ENCODE measurements at places on chromosomes 12 and 14.

GRCh38 chr12:9751204-9752144 lies 9.2 kb downstream of the CD69 start:
- DNase-seq: no peak

DNA sequence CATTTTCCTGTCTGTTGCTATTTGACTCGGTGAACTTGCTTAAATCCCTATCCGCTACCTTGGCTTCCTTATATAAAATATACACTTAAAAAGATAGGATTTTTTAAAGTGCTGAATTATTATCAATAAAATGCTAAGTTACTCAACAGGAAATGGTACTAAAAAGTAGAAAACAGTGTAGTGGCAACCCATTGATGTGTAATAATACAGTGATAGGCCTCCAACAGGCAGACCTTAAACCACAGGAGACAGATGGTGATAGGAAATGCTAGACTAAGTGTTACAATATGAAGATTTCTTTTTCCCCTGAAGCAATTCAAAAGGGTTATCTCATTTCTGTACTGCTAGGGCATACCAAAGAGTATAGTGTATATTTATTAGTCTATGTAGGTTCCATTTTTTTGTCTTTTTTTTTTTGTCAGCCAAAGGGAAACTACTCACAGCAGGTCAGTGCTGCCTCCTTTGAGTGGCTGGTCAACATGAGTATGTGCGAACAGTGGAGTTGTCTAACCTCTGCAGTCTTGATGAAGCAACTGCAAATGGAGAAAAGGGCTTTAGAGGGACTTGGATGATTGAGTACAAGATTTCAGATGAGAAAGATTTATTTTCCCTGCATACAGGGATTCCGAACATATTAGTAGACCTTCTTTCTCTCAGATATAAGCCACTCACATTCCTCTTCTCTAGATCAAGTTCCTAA lies 183.8 kb downstream of the ACSS3 start:
- no peak for DNase-seq

DNA sequence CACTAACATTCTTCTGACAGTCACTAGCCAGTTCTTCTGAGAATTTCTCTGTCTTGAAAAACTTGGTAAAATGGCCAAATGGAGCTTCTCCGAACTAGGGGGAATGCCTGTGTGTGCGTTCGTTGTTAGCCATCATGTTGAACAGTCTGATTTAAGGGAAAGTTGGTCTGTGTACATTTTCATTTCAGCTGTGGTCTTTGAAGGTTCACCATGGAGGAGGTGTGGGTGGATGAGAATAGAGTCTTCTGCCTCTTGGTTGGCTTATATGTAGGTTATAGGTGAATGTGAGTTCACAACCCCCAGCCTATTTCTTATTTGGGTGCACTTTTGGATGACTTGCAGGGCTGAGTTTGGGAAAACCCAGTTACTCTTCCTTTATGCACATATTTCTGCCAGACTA lies 12.9 kb downstream of the ETV6 start:
- DNase-seq: no peak

DNA sequence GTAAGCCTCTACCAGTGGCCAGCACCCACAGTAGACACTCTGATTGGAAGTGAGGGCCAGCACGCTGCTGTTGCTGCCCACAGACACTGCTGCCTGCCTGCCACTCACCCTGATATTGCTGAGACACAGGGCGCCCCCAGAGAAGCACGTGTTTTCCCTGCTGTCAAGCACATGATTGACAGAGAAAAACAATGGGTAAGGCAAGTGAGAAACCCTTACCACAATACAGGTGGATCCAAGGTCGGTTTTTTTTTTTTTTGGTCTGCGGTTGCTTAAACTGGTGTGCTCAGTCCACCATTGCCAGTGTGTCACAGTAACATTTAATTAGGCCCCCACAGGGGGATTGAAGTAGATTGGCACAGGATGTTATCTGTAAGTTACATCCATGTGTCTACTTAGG lies 65.9 kb downstream of the WDR20 start:
- no peak for DNase-seq

DNA sequence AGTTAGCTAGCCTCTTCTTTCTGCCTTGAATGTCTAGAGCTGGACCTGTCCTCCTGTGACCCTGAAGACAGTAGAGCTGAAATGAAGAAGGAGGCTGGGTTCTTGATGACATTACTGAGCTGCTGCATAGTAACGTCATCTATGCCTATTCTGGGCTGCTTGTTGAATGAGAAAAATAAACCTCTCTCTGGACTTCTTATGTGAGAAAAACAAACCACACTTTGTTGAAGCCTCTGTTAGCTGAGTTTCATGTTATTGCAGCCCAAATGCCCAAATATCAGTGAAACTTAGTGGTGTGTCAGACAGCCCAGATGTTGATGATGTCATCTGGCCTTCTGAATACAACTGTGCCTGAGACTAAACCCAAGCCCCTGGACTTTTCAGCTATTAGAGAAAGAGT lies 67.0 kb upstream of the MAX start:
- no peak for DNase-seq

DNA sequence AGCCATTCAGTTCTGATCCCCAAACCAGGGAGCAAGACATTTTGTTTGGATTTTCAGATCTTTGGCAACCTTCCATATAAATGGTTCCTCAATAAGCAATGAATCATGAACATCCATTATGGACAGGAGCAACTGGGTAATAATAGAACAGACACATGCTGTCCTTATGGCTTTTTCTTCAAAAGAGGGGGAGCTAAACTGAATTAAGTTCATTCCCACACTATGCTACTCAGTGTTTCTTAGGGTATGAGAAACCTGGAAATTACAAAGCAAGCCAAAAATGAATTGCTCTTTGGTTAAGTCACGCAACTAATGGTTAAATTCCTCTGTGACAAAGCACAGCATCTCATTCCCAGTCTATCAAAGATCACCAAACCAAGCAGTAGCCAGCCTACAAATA lies 51.0 kb downstream of the PTGER2 start:
- no peak for DNase-seq

DNA sequence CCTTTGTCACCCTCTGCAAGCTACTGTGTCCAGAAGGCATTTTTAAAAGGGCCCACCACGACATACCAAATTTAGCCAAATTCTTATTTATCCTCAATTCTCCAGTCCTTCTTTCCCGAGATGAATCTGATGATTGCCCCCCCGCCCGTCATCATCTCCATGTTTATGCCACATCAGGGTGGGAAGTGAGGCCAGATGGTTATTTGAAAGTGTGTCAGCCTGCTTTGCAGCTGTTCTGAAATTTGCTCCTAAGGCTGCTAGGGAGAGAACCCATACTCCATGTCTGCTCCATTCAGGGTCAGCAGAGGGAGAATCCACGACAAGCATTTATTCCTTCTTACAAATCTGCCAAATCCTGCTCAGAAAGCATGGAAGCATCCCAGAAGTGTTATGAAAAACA lies 337.8 kb downstream of the ADAMTS20 start:
- DNase-seq: no peak

- no peak for DNase-seq
Observed at GRCh38 chr12:19150273-19150900, 20.9 kb downstream of the PLEKHA5 start.

DNA sequence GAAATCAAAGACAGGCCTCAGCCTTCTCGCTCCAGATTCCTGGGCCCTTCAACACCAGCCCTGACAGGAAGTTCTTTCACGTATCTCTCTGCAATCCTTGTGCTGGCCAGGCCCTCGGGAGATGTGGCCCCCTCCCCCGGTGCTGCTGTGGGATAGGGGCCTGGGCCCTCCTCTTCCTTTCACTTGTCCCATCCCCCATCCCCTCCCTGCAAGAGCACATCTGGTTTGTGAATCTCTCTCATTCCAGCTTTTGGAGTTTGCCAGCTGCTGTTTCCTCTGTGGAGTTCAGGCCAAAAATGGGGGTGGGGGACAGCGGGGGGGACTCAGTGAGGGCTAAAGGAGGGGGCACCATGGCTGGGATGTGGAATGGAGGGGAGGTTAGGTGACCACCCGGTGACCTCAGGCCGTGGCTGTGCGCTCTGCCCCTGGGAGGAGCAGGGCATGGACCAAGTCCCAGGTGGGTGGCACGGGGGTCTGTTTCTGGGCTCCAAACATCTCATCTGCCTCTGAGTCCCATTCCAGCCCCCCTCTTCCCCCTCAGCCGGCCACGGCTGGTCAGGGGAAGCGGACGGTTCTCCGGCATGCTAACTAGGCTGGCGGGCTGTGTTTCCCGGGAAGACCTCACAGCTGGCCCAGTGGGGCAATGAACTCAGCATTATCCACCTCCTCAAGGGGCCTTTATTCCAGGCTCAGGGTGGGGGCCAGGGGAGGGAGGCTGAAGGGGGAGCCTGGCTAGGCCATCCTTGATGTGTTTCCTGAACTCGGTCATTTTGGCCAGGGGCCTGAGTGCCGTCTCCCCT lies 7.4 kb downstream of the LRP1 start:
- no peak for DNase-seq

Data from activated naive CD4-positive, alpha-beta T cell (primary cell).